Cortex of kidney (tissue), 1 donor: ENCODE measurements at places on chromosomes 4 and X.

- no peak for DNase-seq
Observed at GRCh38 chr4:8867624-8868320, 3.9 kb downstream of the HMX1 start.

DNA sequence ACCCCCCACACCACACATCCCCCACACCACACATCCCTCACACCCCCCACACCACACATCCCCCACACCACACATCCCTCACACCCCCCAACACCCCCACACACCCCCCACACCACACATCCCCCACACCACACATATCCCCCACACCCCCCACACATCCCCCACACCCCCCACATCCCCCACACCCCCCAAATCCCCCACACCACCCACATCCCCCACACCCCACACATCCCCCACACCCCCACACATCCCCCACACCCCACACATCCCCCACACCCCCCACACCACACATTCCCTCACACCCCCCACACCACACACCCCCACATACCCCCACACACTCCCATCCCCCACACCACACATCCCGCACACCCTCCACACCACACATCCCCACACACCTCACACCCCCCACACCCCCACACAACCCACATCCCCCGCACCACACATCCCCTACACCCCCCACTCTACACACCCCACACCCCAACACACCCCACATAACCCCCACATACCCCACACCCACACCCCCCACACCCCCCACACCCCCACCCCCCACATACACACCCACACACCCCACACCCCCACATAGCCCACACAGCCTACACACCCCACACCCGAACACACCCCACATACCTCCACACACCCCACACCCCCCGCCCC is 172.9 kb downstream of the DCLK2 start:
- DNase-seq, result no peak

DNA sequence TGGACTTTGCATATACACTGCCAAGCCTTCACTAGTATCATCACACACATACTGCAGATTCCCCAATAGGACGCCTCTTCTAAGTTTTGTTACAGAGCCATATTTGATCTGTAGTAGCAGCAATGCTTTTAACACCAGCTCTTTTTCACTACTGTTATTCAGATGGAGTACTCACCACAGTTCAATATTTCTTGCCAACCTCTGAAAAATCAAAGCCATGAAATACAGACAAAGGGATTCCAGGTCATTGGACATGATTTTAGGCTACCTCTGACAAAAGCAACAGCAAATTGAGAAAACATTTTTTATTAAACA is 390.7 kb upstream of the ADGRL3 start:
- no peak for DNase-seq

GRCh38 chr4:74111990-74112389 is 13.0 kb upstream of the CXCL2 start:
- no peak for DNase-seq

- DNase-seq, result no peak
Observed at GRCh38 chr4:48297256-48297846, 27.7 kb upstream of the TEC start.

DNA sequence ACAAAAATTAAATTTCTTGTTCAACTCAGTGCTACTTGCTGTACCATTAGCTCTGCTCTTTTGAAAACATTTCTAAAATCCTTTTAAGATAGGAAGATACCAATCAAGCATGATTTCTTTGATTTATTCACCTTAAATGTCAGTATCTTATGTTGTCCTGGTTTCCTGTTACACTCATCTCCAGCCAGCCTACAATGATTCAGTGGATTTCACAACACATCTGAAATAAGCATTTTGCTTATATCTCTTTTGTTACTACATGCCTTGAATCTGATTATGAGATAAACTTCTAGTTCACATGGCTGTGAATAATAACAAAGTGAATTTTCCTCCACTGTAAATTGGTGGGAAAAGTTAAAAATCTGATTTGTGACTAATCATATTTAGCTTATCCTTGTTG is 112.5 kb upstream of the BMP3 start:
- no peak for DNase-seq

DNA sequence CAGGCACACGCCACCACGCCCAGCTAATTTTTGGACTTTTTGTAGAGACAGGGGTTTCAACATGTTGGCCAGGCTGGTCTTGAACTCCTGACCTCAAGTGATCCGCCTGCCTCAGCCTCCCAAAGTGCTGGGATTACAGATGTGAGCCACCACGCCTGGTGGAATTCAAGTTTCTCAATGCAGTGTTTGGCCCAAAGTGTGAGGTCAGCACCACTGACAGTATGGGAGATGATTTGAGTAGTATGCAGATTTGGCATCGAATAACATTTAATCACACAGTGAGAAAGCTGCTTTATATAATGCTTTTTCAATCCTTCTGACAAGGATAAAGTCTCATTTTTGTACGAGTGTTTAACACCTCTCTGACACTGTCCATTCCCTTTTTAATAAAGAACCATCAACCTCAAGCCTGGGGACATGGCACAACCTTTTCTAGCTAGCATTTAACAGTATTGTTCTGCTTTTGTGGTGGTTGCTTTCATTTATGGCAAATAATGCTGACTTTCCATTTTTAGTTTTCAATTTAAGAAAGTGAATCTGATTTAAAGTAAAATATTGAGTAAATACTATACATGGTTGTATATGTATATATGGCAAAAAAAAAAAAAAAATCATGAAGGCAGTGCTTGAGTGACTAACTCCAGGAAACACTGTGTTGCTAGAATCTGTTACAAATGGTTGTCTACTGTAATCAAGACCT is 4.3 kb upstream of the NSUN7 start:
- DNase-seq, result no peak

DNA sequence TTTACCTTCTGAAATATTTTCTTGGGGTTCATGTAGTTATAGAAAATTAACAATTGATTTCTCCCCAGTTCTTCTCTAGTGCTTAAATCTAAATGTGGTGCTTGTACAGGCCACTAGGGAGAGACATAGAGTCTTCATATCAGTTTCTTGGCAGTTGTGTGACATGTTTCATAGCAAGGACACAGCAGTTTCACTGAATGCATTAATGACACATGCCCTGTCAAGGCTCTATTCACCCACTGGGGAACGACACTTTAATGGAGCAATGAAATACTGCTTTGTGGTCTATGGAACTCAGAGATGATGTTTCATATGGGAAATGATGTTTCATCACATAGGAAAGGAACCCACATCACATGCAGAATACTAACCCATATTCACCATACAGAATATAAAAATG is 2.8 kb downstream of the VEGFC start:
- DNase-seq, result no peak

- no peak for DNase-seq
Observed at GRCh38 chrX:140092121-140092520, 126.8 kb upstream of the CXorf66 start.

- no peak for DNase-seq
Observed at GRCh38 chrX:37812110-37812509, 32.3 kb downstream of the CYBB start.

- DNase-seq, result no peak
Observed at GRCh38 chrX:47143894-47144625, 442 bp downstream of the NDUFB11 start.

DNA sequence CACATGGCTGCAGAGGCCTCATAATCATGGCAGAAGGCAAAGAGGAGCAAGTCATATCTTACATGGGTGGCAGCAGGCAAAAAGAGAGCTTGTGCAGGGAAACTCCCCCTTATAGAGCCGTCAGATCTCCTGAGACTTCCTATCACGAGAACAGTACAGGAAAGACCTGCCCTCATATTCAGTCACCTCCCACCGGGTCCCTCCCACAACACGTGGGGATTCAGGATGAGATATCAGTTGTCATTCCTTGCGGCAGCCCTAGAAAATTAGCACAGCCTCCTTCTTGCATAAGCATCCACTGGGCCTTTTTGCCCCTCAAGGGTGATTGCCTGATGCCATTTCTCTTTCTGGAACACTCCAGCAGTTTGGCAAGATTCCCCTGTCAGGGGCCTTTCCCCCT is 61.7 kb upstream of the STX18 start:
- no peak for DNase-seq
